NCI-H187 (cell line): ENCODE measurements at places on chromosomes 1 and 21.
A peak's percentile ranks its signal among the peaks of the same experiment; 100 is the strongest.

GRCh38 chr1:236103646-236104218 is 38.6 kb upstream of the GPR137B start:
- DNase-seq = no peak

- DNase-seq = no peak
Observed at GRCh38 chr1:209420276-209420675, 163.2 kb upstream of the CAMK1G start.

DNA sequence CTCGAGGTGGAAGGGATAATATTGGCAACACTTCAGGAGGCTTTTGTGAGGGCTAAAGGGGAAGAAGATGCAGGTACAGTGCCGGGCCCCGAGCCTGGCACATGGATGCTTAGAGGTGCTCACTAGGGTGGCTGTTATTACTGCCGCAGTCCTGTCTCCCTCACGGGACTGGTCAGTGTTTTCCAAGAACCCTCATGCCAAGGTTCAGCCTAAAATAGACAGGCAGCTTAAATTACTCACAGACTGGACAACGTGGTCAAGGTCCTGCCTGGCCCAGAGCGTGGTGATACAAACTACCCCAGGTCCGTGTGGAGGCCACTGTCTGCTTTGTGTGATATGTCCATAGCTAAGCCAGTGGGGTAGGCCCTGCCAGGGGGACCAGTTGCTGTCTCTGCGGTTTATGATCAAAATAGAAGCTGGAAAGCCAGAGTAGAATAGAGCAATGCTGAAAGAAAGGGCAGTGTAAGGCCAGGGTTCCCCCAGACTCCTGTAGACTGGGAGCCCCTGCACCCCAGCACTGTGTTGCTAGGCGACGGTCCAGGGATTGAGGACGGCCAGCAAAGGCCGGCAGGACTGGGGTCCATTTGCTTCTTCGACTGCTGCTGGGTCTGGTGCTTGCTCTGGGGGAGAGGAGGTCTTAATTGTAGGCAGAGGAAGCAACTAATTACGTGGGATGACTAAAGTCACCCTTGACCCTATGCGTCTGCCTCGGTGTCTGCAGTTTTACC is 36.1 kb downstream of the ELAPOR1 start:
- DNase-seq = no peak

GRCh38 chr1:38022810-38023209 is 10.3 kb downstream of the UTP11 start:
- DNase-seq = no peak

- DNase-seq = peak; percentile 55
Observed at GRCh38 chr1:41936107-41936506, 17.4 kb upstream of the HIVEP3 start.

GRCh38 chr1:94709891-94710581 is 110.1 kb upstream of the SLC44A3 start:
- no peak for DNase-seq

DNA sequence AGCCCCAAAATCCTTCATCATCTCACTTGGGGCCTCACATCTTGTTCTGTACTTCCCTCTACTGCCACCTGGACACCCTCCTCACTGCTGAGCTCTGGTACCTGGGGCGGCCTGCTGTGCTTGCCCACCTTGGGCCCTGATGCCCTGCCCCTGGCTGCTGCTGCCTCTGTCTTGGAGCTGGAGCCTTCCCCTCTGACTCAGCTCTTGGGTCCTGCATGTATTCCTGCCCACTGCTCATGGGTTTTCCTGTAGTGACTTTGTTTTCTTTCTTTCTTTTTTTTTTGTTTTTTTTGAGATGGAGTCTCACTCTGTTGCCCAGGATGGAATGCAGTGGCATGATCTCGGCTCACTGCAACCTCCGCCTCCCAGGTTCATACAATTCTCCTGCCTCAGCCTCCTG is 37.5 kb downstream of the TRAPPC10 start:
- no peak for DNase-seq

DNA sequence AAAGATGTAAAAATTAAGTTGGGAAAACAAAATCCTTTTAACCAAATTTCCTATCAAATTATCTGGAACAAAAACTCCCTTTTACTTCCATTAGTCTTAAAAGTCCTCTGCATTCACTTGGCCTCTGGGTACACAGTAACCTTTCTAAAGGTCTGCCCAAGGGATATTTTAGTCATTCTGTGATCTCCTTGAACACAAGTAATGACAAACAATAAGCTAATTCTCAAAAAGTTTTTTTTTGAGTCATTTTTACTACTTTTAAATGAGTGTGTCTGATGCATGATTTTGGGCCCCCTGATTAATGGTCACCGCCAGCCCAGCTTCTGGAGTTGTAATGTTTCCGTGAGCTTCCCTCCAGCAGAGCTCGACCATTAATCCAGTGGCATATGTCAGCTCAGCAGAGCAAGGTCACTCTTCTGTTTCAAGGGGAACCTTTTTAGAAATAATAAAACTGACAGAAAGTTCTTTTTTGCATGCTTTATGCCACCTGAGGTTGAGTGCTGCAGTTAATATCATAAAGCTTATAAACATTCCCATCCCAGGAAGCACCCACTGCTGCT is 14.3 kb downstream of the SAMSN1 start:
- no peak for DNase-seq

- no peak for DNase-seq
Observed at GRCh38 chr21:16797540-16797939, 715.3 kb upstream of the CXADR start.

- DNase-seq = no peak
Observed at GRCh38 chr1:76620371-76620770, 246.9 kb upstream of the ST6GALNAC5 start.

- no peak for DNase-seq
Observed at GRCh38 chr1:201766131-201766866, 62.7 kb upstream of the IPO9 start.

DNA sequence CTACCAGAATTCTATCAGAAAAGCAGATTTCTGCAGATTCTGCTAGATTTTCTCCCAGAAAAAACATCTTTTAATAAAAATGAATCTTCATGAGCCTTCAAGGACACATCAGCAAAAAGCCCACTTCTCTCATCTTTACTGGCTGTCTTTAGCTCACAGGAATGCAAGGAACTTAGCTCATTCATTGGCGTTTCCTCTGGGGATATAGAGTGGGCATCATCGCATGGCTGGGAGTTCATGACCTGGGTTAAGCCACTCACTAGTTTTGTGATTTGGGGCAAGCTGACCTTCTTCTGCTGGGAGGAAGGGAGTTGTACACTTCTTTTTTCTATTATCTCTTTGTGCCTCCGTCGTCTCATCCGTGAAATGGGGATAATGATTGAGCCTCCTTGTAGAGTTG is 149.7 kb downstream of the KAZN start:
- no peak for DNase-seq

DNA sequence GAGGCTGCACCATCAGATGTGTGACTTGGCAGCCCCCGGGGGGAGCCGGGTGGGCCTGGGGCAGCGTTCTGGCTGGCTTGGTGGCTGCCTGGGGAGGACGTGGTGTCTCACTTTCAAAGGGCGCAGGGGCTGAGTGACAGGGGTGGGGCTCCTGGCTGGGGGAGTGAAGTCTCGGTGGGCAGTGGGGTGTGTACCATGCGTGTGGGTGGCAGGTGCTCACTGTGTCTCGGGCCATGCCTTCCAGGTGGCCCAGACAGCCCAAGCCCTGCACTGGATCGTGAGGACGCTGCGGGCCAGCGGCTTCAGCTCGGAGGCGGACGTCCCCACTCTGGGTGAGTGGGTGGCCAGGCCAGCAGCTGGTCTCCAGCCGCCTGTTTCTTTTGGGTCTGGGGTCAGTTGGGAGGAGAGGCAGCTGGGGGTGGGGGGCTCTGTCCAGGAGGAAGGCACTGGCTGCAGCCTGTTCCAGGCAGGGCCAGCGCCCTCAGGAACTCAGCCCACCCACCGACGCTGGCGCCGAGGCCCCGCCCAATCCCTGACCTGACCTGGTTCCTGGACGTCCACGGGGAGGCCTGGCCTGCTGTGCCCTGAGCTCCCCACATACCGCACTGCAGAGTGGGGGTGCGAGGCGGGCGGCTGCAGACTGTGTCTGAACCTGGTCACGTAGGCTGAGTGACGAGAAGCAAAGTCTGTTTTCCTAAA is 30.6 kb upstream of the LRRC3 start:
- DNase-seq = no peak

- no peak for DNase-seq
Observed at GRCh38 chr21:31921079-31921478, 48.3 kb downstream of the HUNK start.

- peak; percentile 45 for DNase-seq
Observed at GRCh38 chr1:36099681-36100341, 11.1 kb downstream of the ADPRS start.

DNA sequence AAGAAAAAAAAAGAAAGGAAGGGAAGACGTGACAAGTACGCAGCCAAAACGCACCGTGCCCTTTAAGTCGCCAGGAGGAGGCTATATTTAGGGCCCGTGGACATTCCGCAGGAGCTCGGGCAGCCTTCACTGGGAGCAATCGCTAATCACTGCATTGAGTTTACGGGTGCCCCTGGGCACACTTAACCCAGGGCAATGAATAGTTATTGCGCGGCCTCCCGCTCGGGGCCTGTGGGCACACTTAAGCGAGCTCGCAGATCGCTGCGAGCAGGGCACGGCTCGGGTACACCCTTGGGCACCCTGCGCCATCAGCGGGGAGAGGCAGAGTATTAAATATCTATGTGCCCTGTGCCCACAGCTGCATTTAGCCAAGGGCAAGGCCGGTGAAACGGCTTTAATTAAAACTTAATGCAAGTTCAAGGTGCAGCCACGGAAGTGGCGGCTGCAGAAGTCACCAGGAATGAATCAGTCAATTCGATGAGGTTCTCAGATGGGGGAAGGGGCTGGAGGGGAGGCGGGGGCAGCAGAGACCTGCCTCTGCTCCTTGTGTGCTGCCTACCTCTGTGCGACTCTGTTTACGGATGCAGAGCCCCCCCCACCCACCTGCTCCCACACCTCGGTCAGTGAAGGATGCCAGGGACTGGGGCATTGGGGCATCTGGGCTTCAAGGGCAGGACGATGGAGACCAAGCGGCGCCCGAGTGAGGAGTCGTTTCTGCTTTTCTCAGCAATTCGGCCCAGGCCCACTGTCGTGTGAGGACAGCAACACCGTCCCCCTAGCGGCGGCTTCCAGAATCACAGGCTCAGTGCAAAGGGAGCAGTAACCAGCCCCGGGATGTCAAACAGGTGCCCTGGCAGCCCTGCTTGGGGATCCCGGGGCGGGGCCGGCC is 51.8 kb upstream of the TARDBP start:
- DNase-seq = peak; percentile 87
